ENCODE measurements at places on chromosomes 3 and 15.

GRCh38 chr3:190709351-190709773, 153.1 kb downstream of the GMNC start:
- DNase-seq = no peak

- DNase-seq = no peak
These were observed 264.0 kb upstream of the SLITRK3 start for GRCh38 chr3:165459924-165460835.

DNA sequence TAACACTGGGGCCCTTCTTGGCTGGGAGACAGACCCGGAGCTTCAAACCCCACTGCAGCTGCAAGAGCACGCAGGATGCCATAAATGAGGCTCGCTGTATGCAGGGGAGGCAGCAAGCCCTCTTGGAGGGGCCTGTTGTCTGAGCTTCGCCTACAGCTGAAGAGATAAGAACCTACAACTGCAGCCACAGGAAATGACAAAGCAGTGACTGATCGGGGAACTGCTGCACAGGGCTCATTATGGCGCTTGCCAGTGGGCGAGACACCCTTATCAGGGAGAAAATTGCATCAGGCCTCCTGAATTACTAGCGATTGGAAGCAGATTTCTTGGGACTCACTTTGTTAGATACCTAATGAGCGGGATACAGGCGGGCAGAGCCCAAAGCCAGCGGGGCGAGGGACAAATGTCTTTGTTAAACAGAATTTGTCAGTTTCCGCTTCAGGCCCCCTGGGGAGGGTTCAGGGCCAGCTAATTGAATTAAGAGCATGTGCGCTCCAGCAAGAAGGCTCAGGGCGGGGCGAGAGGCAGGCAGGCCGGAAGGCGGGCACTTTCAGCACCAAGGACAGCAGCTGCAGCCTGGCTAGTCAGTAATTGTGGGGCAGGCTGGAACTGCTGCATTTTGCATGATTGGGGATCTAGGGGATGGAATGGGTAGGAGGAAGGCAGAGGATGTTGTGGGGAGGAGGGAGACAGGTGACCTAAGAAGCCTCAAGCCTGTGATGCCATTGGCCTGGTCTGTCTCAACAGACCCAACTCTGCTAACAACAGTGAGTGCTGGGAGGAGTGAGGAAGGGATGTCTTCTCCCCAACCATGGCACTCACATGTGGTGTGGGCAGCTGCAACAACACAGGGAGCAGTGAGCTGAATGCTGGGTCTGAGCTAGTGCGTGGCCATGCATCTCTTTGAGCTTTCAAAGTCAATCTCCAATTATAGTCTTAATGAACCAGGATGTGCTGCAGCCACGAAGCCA, 55.3 kb downstream of the CCDC33 start:
- DNase-seq = peak; percentile 50

- peak; percentile 83 for DNase-seq
These were observed 15.0 kb downstream of the TIGIT start for GRCh38 chr3:114308830-114309229.

- DNase-seq = no peak
These were observed 30.4 kb downstream of the GOLGA6L2 start for GRCh38 chr15:23416349-23417276.

- DNase-seq = no peak
These were observed 28.3 kb upstream of the ADCY5 start for GRCh38 chr3:123476967-123477750.

DNA sequence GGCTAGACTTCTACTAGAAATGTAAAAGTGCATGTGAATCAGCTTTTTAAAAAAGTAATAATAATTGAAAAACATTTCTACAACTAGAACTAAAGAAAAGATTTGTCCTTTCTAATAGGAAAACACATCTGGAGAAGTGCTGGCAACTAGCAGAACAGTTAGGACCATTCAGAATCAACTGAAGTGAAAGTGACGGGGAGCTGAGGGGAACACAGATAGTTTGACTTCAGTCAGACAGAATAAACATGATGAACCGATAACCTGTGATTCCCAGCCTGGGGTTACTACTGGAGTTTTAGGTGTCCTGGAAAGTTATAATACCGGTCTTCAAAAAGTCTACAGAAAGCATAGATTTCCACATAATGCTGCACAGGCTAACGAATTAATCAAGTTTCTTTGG, 28.1 kb downstream of the OPA1 start:
- no peak for DNase-seq

DNA sequence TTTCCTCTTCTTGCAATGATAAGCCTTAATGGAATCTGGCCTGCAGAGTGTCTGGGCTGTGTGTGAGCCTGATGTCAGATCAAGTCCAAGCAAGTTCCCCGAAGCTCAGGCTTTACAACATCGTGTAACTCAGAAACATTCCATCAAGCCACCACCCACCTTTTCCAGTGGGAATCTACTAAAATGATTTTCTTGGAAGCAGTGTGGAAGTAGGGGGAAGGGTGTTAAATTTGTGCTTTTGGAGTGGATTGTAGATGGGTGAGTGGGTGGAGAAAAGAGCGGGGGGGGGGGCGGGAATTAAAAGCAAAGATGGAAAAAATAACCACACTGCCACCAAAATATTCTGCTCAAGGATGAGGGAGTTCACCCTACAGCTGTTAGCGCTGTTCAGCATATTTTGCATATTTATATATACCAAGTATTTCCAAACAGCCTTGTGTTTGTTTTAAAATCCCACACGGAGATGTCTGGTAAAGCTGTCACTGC, 53.6 kb downstream of the VGLL3 start:
- no peak for DNase-seq

All from CD4-positive, alpha-beta T cell treated with Interleukin-12 subunit alpha and Interleukin-12 subunit beta, for 1 hour (primary cell).